ENCODE measurements at places on chromosomes 2 and 18.
A peak's percentile ranks its signal among the peaks of the same experiment; 100 is the strongest.

DNA sequence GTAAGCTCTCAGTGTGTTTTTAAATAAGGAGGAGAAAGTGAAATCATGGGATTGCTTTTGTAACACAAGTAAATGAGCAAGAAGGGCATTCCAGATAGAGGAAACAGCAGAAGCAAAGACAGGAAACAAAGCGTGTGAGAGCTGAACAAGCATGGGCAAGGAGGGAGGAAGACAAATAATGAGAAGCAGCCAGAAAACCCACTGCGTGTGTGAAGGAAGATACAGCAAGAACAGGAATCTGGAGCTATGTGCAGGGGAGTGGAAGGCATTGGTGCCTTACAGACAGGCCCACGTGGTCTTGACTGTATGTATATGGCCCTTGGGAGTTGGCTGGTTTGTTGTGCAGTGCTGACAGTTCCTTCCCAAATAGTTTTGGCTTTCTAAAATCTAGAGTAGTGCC is 88.6 kb downstream of the AAK1 start:
- H3K27ac ChIP-seq: peak overlapping the region; percentile 19
- H3K36me3 ChIP-seq: peaks cover 39% of the 10 kb centered on the region
- H3K27me3 ChIP-seq: no peaks in the 10 kb centered on the region
- no peak for DNase-seq
- H3K4me1 ChIP-seq: peaks cover 23% of the 10 kb centered on the region

GRCh38 chr18:3350566-3351527 is 88.9 kb downstream of the MYL12B start:
- peaks cover 2% of the 10 kb centered on the region for H3K4me1 ChIP-seq
- no peaks in the 10 kb centered on the region for H3K36me3 ChIP-seq
- DNase-seq: no peak
- H3K27me3 ChIP-seq: no peaks in the 10 kb centered on the region

DNA sequence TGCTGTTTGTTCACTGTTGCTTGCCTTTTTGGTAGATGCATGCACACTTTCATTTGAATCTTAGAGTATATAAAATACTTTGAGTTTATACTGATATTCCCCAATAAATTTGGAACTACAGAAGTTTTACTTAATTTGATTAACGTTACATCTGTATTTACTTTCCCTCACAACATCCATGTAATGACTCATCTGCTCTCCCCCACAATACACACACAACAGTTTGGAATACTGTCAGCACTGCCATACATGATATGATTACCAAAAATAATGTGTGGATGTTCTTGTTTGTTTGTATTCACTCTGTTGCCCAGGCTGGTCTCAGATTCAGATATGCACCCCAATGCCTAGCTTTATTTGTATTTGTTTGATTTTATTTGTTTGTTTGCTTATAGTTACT is 144.2 kb downstream of the WDR7 start:
- no peak for DNase-seq
- H3K4me3 ChIP-seq: no peak overlapping the region
- no peak overlapping the region for H3K27ac ChIP-seq
- no peaks in the 10 kb centered on the region for H3K4me1 ChIP-seq

DNA sequence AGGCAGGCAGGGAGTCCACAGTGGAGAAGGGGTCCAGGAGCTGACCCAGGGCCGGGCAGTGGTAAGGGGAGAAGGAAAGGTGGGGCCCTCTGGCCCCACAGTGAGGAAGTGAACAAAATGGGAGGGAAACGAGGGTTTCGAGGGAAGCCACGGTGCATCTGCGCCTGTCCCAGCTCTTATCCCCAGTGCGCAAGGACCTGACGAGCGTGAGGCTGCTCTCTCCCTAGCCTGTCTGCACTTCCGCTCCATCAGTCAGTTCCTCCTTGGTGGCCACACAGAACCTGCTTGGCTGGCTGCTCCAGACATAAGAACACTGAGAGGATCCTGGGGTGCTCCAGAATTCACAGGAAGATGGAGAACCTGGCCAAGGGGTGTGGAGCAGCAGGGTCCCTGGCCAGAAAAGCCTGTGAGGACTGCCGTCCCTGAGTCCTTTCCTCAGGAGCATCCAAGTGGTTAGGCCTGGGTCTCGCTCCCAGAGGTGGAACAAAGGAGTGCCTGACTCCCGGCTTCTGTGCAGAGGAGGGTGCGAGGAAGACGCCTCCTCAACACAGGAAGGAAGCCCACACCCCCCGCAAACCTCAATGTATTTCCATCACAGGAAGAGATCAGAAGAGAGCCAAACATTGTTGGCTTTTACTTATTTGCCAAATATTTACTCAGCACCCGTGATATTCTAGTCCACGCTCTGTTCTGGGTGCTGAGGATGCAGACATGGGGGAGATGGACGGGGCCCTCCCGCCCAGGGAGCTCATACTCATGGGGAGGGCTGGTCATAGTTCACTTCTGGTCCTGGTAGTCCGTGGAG is 43.7 kb upstream of the SEMA4C start:
- peak; percentile 84 for DNase-seq
- H3K4me1 ChIP-seq: peaks cover 72% of the 10 kb centered on the region
- H3K27me3 ChIP-seq: peaks cover 30% of the 10 kb centered on the region

DNA sequence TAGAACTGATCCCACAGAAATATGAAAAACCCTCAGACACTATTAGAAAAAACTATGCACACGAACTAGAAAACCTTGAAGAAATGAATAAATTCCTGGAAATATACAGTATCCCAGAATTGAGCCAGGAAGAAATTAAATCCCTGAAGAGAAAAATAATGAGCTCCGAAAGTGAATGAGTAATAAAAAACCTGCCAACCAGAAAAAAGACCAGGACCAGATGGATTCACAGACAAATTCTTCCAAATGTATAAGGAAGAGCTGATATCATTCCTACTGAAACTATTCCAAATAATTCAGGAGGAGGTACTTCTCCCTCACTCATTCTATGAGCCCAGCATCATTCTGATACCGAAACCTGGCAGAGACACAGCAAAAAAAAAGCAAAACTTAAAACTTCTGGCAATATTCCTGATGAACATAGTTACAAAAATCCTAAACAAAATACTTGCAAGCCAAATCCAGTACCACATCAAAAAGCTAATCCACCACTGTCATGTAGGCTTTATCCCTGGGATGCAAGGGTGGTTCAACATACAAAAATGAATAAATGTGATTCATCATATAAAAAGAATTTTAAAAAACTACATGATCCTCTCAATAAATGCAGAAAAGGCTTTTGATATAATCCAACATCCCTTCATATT is 1397.6 kb upstream of the DDX18 start:
- DNase-seq: no peak
- H3K4me3 ChIP-seq: no peak overlapping the region
- no peaks in the 10 kb centered on the region for H3K36me3 ChIP-seq
- H3K4me1 ChIP-seq: no peaks in the 10 kb centered on the region

GRCh38 chr2:239151201-239152131 is 249.4 kb downstream of the HDAC4 start:
- peaks cover 78% of the 10 kb centered on the region for H3K36me3 ChIP-seq
- peak; percentile 16 for DNase-seq
- H3K27me3 ChIP-seq: no peaks in the 10 kb centered on the region
- H3K27ac ChIP-seq: peak overlapping the region; percentile 93
- peaks cover 26% of the 10 kb centered on the region for H3K4me1 ChIP-seq

- DNase-seq: no peak
- no peak overlapping the region for H3K27ac ChIP-seq
- no peaks in the 10 kb centered on the region for H3K4me1 ChIP-seq
- no peaks in the 10 kb centered on the region for H3K36me3 ChIP-seq
- H3K4me3 ChIP-seq: no peak overlapping the region
- H3K27me3 ChIP-seq: no peaks in the 10 kb centered on the region
These were observed 197.5 kb downstream of the PDE1A start for GRCh38 chr2:182229297-182229696.

- DNase-seq: no peak
- no peaks in the 10 kb centered on the region for H3K36me3 ChIP-seq
- peaks cover 6% of the 10 kb centered on the region for H3K27me3 ChIP-seq
- no peak overlapping the region for H3K27ac ChIP-seq
These were observed 252.4 kb downstream of the LPIN1 start for GRCh38 chr2:11998626-11999378.

DNA sequence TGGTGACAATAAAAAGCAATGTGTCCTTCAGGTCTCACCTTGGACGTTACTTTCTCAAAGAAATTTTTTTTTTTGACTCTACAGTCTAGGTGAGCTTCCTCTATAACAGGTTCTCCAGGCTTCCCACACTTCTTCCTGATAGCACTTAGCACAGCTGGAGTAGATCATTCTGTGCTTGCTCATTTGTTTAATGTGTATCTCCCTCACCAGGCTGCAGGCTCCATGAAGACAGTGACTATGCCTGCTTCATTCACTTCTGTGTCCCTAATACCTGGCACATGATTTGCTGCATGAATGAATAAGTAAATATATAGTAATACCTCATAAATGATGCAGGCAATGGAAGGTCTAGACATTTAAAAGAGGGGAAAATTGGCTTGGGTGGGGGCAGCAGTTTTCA is 109.9 kb upstream of the CD302 start:
- no peak overlapping the region for H3K27ac ChIP-seq
- peaks cover 18% of the 10 kb centered on the region for H3K27me3 ChIP-seq
- no peak overlapping the region for H3K4me3 ChIP-seq
- DNase-seq: no peak

- H3K36me3 ChIP-seq: no peaks in the 10 kb centered on the region
- H3K4me1 ChIP-seq: peaks cover 39% of the 10 kb centered on the region
- peaks cover 14% of the 10 kb centered on the region for H3K27me3 ChIP-seq
- H3K27ac ChIP-seq: no peak overlapping the region
- no peak overlapping the region for H3K4me3 ChIP-seq
- DNase-seq: no peak
These were observed 1.2 kb upstream of the ALPK2 start for GRCh38 chr18:58630071-58630470.

GRCh38 chr2:164778723-164779122 is 62.9 kb downstream of the COBLL1 start:
- no peak overlapping the region for H3K27ac ChIP-seq
- H3K36me3 ChIP-seq: no peaks in the 10 kb centered on the region
- DNase-seq: no peak
- no peak overlapping the region for H3K4me3 ChIP-seq
